ENCODE measurements at places on chromosomes 11 and 22.
A peak's percentile ranks its signal among the peaks of the same experiment; 100 is the strongest.

- DNase-seq = no peak
Measured at GRCh38 chr11:117319214-117319840, 3.3 kb upstream of the BACE1 start.

DNA sequence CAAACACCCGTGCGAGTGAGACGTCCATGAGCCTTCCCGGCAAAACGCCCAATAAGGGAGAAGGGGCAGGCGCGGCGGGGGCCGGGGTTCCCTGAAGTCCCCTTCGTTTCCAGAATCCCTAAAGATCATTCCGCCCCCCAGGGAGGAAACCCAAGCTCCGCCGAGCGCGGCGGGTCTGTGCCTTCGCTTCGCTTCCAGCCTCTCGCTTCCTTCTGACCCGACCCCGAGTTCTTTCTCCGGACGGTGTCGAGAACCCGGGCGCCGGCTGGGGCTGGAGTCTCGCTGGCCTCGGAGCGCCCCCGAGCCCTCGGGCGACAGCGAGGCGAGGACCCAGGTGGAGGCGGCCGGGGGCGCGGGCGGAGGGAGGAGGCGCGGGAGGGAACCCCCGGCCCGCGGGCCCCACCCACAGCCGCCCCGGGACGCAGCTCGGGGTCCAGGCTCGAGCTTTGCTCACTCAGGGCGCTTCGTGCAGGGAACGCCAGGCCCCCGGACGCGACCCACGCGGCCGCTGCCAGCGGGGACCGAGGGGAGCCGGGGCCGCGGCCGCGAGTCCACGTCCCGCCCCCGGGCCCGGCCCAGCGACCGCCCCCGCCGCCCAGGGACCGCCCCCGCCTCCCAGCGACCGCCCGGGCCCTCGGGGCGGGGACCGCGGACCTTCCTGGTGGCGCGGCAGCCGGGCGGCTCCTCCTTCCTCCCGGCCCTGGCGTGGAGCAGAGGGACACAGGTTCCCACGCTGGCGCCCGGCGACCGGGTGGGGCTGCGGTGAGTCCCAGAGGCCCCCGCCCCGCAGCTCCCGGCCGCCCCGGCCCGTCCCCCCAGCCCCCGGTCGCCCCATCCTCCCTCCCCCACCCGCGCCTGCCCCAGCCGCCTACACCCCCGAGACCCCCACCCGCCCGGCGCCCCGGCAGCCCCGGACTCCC lies at the start of gene PGGHG:
TSS of gene PGGHG (plus strand) at position 649 of the 920 bp plus-strand sequence. CDS start 691 bp downstream, outside the sequence.
- peak; percentile 63 for DNase-seq

- DNase-seq = peak; percentile 67
Measured at GRCh38 chr11:130314184-130314749, 450 bp downstream of the ZBTB44 start.

DNA sequence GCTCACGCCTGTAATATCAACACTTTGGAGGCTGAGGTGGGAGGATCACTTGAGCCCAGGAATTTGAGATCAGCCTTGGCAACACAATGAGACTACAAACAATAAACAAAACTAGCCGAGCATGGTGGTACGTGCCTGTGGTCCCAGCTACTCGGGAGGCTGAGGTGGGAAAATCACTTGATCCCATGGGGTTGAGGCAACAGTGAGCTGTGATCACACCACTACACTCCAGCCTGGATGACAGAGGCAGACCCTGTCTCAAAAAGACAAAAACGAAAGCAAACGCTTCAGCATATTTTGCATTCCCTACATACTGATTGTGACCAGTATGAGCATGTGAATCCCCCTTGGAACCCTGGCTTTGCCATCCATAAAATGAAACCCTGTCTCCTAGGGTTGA lies 33.9 kb upstream of the MN1 start:
- DNase-seq = no peak

DNA sequence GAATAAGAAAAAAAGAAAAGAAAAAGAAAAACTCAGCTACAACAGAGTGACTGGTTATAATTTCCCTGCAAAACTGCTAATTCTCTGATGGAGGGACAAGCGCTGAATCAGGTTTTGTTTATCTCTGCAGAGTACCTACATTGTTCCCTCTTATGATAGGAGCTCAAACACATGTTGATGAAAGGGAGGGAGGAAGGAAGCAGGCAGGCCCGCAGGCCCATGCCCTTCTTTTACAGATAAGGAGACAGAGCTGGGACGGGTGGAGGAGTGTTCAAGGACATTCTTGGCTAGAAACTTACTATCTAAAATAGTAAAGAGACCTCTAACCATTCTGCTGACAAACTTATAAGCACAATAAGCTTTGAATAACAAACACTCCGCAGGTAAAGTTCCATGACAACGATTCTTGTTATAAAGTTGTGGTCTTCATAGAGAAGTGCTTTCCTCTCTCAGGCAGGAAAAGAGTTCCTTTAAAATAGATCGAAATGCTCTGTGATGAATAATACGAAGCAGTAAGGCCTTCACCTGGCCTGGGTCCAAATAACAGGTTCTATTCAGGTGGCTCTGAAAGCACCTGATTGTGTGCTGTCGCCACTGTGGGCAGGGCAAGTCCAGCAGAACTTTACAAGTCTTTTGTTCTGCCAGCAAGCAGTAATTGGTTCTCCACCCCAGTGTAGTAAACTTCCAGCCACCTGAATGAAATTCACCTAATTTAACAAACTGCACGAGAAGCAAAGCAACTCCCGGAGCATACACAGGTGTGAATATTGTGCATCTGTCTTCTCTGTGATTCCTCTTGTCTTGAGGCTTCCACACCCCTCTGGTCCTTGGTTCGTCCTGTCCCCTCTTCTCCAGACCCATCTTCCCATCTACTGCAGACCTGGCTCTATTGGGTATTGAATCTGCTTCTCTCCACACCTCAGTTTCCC lies 15.3 kb upstream of the MICAL2 start:
- no peak for DNase-seq

GRCh38 chr11:10573556-10573955 lies 5.1 kb upstream of the LYVE1 start:
- no peak for DNase-seq

- no peak for DNase-seq
Measured at GRCh38 chr22:48417225-48418070, 1410.2 kb downstream of the BRD1 start.

- no peak for DNase-seq
Measured at GRCh38 chr11:863023-863909, 20.6 kb downstream of the TSPAN4 start.

- DNase-seq = no peak
Measured at GRCh38 chr22:23278883-23279675, 98.8 kb downstream of the BCR start.

- no peak for DNase-seq
Measured at GRCh38 chr11:27464289-27464696, 8.3 kb downstream of the LGR4 start.

GRCh38 chr22:44721213-44721612 lies 19.2 kb downstream of the PRR5 start:
- DNase-seq = no peak

GRCh38 chr22:44147821-44148574 lies 32.7 kb upstream of the PARVG start:
- no peak for DNase-seq

DNA sequence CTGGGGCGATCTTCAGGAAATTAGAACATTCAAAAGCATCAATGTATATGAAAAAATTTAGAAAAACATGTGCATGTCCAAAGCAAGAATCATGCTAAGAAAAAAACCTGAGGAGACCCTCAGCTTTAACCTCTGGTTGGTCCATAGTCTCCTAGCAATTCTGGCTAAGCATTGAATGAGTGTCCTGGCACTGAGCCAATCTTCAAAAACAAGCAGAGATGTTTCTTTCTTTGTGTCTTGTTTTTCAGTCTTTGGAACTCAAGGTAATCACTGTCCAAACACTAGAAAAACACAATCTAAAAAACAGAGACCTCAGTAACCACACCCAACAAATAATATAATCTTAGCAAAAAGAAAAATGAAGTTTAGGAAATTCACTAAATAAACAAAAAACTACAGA lies 205.4 kb upstream of the CARD18 start:
- no peak for DNase-seq

- DNase-seq = no peak
Measured at GRCh38 chr11:79982185-79982584, 541.4 kb upstream of the TENM4 start.

GRCh38 chr11:44450295-44450932 lies 115.0 kb upstream of the CD82 start:
- no peak for DNase-seq

- no peak for DNase-seq
Measured at GRCh38 chr11:92111287-92111686, 113.3 kb upstream of the FAT3 start.

GRCh38 chr11:57306161-57306876 lies 18.4 kb downstream of the TNKS1BP1 start:
- DNase-seq = no peak

DNA sequence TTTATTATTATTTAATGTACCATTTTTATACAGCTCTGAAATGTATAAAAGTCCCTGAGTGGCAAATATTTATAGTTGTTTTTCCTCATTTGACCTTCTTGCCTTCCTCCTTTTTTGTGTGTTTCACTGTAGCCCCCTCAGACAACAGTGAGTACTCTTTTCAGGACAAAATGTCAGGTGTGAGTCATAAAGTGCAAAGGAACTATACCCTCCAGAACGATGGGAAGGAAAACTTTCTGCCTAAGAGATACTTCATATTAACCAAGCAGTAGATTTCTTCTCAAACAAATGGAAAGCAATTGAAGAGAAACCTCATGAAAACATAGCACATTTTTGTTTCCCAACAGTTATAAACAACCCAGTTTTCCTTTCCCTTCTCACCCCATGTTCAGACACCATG lies 16.1 kb upstream of the MS4A7 start:
- no peak for DNase-seq

DNA sequence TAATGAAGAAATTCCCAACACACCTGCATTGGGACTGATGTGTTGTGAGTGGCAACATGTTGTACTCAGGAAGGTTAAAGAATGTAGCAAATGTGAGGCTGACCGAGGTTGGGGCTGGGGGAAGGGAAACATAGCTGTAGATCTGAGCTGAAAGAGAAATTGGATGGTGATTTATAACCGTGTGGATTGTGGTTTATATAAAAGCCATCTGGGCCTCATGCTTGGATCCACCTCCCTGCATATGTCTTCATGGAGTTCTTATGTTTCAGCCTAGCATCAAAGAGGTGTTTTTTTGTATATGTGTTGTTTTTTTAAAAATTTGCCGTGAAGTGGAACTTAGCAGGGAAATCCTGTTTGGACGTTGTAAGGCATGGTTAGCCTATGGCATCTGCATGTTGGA lies 141.3 kb downstream of the NAV2 start:
- no peak for DNase-seq

DNA sequence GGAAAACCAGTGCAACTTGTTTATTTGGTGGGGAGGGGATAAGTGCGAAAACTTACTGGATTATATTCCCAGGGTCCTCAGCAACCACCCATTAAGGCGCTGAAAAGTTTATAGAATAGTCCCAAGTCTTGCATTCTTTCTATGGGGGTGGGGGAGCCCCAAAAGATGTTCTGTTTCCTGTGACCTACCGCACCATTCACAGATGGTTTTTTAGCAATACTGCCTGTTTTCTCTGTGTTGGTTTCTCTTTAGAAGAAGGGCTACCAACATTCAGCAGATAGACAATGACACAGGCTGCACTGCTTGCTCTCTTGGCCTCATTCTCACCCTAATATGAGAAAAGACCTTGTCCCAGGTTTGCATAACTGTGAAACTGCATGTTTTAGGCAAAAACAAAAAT lies 86.5 kb downstream of the FAM76B start:
- peak; percentile 28 for DNase-seq

GRCh38 chr22:38754751-38755154 lies 1.0 kb downstream of the SUN2 start:
- peak; percentile 32 for DNase-seq

- DNase-seq = no peak
Measured at GRCh38 chr22:45088576-45088975, 75.1 kb upstream of the NUP50 start.

DNA sequence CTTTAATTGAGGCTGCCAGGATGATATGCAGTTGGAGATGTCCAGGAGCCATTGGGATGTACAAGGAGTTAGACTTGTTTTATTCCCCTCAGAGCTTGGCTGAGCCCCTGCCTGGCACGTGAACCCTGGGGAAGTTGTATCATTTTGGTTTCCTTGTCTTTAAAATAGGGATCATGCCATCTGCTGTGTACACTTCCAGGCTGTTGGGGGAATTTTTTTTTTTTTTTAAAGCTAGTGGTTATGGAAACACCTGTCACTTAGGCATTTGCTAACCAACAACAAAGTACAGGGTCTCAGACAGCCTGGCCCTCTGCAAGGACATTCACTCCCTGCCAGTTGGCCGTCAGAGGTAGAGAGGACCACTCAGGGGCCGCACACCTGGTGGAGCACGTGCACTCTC lies 8.5 kb upstream of the RAB1B start:
- DNase-seq = no peak

- DNase-seq = no peak
Measured at GRCh38 chr11:8604078-8604723, 10.2 kb upstream of the STK33 start.

- no peak for DNase-seq
Measured at GRCh38 chr11:95296621-95297025, 65.6 kb upstream of the SESN3 start.

- DNase-seq = no peak
Measured at GRCh38 chr22:22866381-22867111, 21.1 kb upstream of the IGLL5 start.

GRCh38 chr22:42930810-42931420 lies 73.8 kb upstream of the ARFGAP3 start:
- DNase-seq = no peak

GRCh38 chr11:34706709-34707461 lies 86.0 kb downstream of the EHF start:
- no peak for DNase-seq

- no peak for DNase-seq
Measured at GRCh38 chr11:46832511-46833214, 13.4 kb downstream of the CKAP5 start.

GRCh38 chr11:114440121-114440860 lies 1.0 kb downstream of the REXO2 start:
- DNase-seq = no peak

DNA sequence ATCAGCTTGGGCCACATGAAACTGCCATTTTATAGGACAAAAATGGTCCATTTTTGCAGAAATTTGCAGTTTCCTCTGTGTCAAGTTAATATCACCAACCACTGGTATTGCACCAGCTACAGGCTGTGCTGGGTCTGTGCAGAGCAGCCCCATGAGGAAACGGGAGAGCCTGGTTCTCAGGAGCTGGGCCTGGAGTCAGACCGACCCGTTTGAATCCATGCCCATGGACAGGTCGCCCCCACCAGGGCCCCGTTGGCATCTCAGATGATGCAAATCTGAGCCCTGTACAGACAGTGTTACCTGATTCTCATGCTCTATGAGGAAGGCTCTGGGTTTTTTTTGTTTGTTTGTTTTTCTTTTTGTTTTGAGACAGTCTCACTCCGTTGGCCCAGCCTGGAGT lies 9.8 kb upstream of the SEC14L6 start:
- DNase-seq = no peak

- no peak for DNase-seq
Measured at GRCh38 chr11:12704049-12704448, 29.8 kb downstream of the TEAD1 start.
